Stimulated activated CD8-positive, alpha-beta memory T cell treated with anti-CD3 and anti-CD28 coated beads, Interleukin-15, amount 100 ng/mL, for 48 hours (primary cell): ENCODE measurements at places on chromosomes 5 and 9.
A peak's percentile ranks its signal among the peaks of the same experiment; 100 is the strongest.

- no peak for DNase-seq
Measured at GRCh38 chr5:176915906-176916305, 16.8 kb upstream of the HK3 start.

DNA sequence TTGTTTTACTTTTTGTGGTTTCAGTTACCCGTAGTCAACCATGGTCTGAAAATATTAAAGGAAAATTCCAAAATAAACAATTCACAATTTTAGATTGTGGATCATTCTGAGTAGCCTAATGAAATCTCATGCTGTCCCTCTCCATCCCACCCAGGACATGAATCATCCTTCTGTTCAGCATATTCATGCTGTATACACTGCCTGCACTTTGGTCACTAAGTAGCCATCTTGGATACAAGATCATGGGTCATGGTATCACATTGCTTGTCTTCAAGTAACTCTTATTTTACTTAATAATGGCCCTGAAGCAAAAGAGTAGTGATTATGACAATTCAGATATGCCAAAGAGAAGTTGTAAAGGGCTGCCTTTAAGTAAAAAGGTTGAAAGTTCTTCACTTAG lies 536.5 kb upstream of the ACO1 start:
- DNase-seq = no peak

DNA sequence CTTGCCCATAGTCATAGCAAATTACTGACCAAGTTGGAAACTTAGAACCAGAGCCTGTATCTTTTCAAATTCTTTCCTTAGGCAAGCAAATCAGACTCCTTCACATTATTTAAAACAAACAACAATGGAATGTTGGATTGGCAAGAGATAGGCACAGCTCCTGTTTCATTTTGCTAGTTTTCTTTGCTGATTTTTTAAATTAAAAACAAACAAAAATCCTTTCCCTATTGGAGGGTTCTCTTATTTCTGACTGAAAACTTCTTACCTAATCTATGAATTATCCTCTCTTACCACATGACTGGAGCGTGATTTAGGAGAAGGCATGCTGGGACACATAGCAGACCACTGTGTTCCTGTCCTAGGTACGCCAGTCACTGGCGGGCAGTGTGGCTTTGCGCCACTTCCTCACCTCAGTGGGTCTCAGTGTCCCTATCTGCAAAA lies 63.0 kb downstream of the TTC39B start:
- DNase-seq = no peak

- no peak for DNase-seq
Measured at GRCh38 chr9:20148416-20148815, 359.6 kb upstream of the SLC24A2 start.

DNA sequence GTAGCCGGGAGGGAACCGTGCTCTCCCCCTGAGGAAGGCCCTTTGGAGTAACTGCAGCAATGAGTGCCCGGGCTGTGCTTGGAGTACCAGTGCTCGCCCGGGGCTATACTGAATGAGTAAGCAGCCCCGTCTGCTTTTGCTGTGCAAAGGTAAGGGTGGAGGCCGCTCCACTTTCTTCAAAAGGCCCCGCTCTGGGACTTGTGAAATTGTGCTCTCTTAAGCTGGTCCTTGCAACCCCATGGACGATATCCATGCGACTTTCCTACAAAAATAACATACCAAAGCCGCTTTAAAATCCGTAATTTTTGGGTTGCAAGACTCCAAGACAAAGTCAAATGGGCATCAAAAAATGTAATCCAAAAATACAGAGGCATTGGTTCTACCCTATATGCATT lies 578 bp upstream of the TNFAIP8 start:
- no peak for DNase-seq

DNA sequence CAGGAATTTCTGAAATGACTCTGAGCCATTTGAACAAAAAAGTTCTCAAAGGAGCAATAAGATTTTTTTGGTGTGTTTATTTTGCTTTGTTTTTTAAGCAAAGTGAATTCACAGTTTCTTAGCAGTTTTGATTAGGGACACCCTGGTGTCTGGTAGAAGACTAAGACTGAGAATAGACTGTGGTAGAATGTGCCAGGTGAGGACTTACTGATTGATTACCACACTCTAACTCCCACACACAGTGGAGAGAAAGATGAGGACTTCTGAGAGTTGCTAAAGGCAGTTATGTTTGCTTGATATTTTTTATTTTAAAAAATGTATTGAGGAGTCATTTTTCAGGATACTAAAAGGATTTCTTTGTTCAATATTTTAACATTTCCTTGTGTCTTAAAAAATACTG lies 175.1 kb downstream of the CD180 start:
- DNase-seq = no peak

DNA sequence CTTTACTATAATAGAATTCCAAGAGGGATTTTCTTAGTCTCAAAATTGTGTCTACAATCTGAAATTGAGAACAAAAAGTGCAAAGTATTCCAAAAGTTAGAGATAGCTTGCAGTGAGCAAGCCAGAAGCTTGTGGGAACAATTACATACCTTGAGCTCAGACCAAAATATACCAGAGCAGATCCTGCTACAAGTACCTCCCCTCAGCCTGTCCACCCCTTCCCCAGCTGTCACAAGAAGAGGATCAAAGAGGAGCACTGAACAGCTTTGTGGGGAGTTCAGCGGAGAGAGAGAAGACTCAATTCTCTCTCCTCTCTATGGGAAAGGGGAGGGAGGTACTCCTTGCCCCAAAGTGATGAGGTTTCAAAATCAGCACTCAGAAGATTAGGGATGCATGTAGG lies 869.2 kb upstream of the DMAC1 start:
- no peak for DNase-seq

- DNase-seq = peak; percentile 20
Measured at GRCh38 chr9:133477992-133478850, 678 bp downstream of the SLC2A6 start.

GRCh38 chr5:150217038-150217437 lies 27.2 kb downstream of the SLC6A7 start:
- no peak for DNase-seq

GRCh38 chr5:172929371-172929838 lies 29.8 kb upstream of the RPL26L1 start:
- no peak for DNase-seq

GRCh38 chr5:97545886-97546535 lies 363.0 kb upstream of the RIOK2 start:
- no peak for DNase-seq
